ENCODE measurements at places on chromosomes 7 and 10.
A peak's percentile ranks its signal among the peaks of the same experiment; 100 is the strongest.

DNA sequence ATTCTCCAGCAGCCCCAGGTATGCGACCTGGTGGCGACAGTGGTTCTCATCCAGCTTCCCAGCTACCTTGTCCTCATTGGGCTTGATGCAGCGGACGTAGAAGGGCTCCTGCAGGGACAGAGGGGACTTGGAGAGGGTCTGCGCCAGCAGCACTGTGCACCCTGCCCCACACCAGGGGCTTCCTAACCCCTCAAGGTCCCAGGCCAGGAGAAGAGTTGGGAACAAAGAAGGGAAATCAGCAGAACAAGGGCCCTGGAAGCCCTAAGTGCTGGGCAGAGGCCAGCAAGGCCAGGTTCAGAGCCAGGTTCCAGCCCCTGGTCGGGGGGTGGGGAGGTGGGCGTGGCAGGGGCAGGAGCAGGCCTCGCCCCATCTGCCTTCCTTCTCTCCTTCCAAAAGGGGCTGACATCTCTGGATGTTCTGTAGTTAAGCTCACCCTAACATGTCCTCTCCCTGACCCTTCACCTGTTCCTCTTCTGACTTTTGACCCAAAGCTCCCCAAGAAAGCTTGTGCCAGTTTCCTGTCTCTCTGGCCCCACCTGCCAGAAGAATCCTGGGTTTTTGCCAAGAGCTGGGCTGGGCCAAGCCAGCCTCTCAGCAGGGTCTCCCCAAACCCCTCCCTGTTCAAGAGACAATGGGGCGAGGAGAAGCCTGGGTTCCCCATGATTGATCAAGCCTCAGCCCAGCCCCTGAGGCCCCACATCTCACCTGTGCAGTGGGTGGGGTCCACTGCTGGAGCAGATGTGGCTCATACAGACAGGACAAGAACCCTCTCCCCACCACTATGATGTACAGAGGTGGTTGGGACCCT lies 11.9 kb downstream of the MYO1G start:
- no peak for ATAC-seq

GRCh38 chr10:119516381-119517234 lies 25.9 kb downstream of the RGS10 start:
- ATAC-seq: no peak

DNA sequence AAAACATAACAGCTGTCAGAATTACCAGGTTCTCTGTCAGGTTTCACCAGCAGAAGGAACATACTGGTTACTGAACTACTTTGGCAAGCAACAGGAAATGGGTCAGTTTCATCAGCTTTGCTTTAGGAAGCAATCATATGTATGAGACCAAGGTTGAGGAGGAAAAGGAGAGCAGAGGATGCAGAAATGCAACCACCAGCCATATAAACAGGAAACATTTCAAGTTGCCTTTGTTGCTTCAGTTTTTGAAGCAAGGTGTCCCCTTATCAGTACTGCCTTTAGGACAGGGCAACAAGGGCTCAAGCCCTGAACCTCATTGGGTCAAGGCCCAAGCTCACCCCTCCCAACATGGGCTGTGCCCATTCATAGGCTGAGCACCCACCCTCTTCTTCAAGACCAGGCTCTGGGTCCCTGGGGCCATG lies 10.2 kb downstream of the HIPK2 start:
- no peak for ATAC-seq

DNA sequence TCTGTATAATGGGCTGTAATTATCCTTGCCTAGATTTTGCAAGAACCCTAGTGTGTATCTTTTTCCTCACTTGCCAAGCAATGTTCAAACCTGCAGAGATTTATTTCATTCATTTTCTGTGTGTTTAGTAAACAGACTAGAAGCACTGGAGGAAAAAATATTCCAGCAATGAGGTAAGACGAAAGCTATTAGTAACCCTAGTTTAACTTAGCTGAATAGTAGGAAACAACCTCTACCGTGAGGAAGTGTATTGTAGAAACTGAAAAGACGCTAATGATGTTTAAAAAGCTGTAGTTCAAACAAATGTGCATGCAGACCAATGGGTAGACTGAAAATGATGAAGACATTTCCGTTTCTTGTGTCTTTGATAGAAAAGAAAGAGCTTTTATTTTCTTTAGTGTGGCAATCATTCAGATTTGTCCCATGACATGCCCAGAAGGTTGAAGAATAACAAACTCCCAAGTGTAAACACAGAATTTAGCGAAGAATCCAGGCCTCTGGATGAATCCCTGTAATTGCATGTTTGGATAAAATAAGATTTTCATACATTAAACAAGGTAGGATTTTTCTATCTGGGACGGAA lies 20.7 kb downstream of the CAV1 start:
- peak; percentile 40 for ATAC-seq

- ATAC-seq: no peak
Measured at GRCh38 chr7:20846791-20847190, 60.1 kb upstream of the SP8 start.

GRCh38 chr7:18666107-18666728 lies 170.7 kb downstream of the HDAC9 start:
- peak; percentile 61 for ATAC-seq

- peak; percentile 23 for ATAC-seq
Measured at GRCh38 chr10:31101123-31101522, 69.5 kb upstream of the ZNF438 start.

DNA sequence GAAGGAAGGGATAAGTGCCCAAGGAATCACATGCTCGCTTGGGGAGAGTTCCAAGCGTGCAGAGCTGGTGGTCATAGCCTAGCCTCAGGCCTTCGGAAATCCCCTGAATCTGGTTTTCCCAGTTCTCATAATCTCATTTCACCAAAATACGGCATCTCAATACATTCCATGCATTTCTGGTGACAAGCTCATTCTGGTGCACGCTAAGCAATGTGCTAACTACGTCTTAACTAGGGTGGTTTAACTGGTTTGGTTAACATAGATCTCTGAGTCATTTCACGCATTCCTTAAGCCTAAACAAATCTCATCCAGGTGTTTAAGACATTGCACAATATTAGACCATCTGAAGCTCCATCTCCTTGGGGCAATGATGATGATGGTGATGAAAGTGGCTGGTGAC lies 72.9 kb upstream of the STEAP1B start:
- ATAC-seq: no peak

GRCh38 chr10:102647443-102648268 lies 3.4 kb downstream of the TRIM8 start:
- ATAC-seq: no peak

GRCh38 chr10:27525819-27526218 lies 21.7 kb downstream of the RAB18 start:
- no peak for ATAC-seq

DNA sequence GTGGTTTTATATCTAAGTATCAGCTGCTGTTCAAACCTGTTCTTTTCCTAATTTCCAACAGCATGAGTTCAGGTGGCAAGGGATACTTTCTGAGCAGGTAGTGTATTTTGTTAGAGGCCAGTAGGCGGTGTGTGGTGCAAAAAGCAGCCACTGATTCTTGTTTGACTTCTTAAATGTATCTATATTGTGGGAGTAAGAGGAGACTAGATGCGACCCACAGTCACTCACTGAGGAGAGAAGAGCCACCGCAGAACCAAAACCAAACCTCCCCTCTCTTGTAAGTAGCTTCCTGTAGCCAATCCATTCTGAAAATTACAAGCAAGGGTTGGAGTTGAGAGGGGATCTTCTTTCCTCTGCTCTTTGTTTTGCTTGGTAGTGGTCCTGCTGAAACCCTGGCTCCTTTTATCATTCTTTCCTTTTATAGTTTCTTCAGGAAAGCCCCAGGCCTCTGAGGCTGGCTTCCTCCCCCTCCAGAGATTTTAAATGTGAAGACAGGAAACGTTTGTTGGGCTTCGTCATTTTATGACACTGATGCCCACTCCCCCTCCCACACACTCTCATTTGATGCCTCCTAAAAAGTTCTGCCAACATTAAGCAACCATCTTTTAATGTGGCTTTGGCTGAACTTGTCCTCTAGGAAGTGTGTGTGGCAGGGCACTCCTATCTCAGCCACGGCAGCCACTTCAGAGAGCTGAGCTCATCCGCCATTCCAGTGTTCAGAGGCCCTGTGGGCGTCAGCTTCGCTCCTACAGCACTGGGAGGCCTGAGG lies 566.0 kb downstream of the SUGCT start:
- ATAC-seq: no peak

- ATAC-seq: no peak
Measured at GRCh38 chr10:130455791-130456190, 319.6 kb downstream of the GLRX3 start.

- peak; percentile 62 for ATAC-seq
Measured at GRCh38 chr10:6840766-6841165, 260.7 kb upstream of the PRKCQ start.

GRCh38 chr7:121436688-121437087 lies 40.6 kb upstream of the FAM3C start:
- no peak for ATAC-seq

DNA sequence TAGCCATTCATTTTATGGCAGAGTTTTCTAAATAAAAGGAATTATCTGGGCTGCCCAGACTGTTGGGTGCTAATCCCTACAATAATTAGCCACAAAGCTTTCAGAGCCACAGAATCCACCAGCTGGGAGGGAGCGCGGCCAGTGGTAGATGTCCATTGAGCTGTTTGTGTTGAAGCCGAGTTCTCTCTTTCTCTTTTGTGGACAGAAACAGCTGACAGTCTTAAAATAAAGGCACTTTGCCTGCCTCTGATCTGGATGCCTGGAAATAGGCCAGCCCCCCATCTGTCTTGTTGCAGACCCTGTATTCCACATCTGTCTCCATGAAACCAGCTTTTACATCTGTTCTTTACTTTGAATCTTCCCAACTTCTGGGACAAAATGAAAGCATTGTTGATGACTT lies 66.1 kb downstream of the MTPN start:
- ATAC-seq: no peak

DNA sequence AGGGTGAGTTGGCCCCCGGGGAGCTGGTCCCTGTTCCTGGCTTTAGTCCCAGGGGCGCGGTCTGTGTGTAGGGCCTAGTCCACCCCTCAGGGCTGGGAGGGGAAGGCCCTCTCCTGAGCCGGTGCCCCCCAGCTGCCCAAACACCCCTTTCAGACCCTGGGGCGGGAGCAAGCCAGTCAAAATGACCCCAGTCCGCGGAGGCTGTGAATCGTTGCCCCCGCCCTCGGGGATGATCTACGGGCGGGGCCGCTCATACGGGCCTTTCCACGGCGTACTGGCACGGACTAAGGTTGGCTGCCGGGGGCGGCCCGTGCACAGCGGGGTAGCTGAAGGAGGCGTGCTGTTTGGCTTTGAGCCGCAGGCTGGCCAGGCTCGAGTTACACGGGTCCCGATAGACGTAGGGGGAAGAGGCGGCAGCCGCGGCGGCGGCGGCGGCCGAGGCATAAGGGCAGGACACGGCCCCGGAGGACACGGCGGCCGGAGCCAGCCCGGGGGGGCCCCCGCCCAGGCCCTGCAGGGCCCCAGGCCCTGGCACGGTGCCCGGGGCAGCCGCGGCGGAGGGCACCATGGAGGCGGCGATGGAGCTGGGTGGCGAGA lies 4.3 kb downstream of the ELOVL3 start:
- ATAC-seq: peak; percentile 83

- ATAC-seq: no peak
Measured at GRCh38 chr7:152544971-152545619, 109.3 kb upstream of the KMT2C start.

GRCh38 chr7:28258240-28258639 lies 77.6 kb upstream of the JAZF1 start:
- ATAC-seq: no peak

DNA sequence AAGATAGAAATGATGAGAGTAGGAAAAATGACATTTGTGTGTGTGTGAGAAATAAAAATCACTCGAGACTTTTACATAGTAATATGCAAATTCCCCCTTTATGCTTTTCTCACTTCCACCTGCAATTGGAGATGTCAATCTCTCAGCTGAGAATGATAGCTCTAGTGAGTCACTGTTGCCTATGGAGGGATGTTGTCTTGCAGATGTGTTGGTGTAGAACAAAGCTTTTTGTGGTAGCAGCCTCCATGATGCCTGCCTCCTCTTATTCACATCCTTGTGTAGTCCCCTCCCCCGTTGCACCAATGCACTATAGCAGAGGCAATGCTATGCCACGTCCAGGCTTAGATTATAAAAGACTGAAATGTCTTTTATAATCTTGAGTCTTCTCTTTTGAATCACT lies 33.8 kb downstream of the SPAG6 start:
- no peak for ATAC-seq

DNA sequence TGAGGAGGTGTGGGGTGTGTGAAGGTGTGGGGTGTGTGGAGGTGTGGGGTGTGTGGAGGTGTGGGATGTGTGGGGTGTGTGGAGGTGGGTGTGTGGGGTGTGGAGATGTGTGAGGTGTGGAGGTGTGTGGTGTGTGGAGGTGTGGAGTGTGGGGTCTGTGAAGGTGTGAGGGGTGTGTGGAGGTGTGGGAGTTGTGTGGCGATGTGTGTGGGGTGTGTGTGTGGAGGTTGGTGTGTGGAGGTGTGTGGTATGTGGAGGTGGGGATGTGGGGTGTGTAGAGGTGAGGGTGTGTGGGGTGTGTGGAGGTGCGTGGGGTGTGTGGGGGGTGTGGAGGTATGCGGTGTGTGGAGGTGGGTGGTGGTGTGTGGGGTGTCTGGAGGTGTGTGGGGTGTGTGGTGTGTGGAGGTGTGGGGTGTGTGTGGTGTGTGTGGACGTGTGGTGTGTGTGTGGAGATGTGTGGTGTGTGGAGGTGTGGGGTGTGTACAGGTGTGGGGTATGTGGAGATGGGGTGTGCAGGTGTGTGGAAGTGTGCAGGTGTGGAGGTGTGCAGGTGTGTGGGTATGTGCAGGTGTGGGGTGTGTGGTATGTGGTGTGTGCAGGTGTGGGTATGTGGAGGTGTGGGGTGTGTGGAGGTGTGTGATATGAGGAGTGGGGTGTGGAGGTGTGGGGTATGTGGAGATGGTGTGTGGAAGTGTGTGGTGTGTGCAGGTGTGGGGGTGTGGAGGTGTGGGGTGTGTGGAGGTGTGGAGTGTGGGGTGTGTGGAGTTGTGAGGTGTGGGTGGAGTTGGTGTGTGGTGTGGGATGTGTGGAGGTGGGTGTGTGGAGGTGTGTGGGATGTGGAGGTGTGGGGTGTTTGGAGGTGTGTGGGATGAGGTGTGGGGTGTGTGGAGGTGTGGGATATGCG lies 34.5 kb downstream of the SPDYE17 start:
- peak; percentile 9 for ATAC-seq

- ATAC-seq: no peak
Measured at GRCh38 chr10:28644647-28645046, 32.7 kb upstream of the BAMBI start.

GRCh38 chr7:124996778-124997177 lies 67.2 kb upstream of the POT1 start:
- ATAC-seq: no peak

DNA sequence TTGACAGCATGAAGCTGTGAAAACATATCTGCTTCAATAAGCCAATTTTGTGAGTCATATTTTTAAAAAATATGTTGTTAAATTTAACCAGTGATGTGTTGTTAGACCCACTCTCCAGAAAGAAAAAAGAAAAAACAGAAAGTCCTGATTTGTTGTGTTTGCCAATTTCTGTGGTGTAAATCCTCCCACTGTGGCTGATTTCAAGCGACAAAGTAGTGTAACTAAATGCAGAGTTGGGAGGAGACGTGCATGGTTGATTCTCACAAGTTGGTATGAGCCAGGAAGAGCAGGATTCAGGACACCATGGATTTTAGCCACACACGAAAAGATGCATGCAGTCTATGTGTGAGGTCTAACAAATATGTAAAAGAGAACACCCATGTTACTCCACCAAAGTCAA lies 139.1 kb downstream of the CCDC3 start:
- no peak for ATAC-seq
